Gastrocnemius medialis (tissue), 4 donors: ENCODE measurements at places on chromosomes 6 and 20. TPM values are rescaled to one million over a fixed set of nuclear protein-coding genes. Genes with fewer than 3 reads are reported as not detected.

The ABRACL gene
- 1.8 TPM for total RNA-seq

GRCh38 chr6:39623750-39624149 is 101.5 kb downstream of the KIF6 start:
- H3K27me3 ChIP-seq, result no peaks in the 10 kb centered on the region
- no peaks in the 10 kb centered on the region for H3K36me3 ChIP-seq
- no peaks in the 10 kb centered on the region for H3K4me1 ChIP-seq

The HLA-C gene
- total RNA-seq, result 73.4 TPM

GRCh38 chr6:118377711-118378414 is 170.2 kb upstream of the PLN start:
- peak; percentile 16 for DNase-seq
- H3K4me3 ChIP-seq, result peak overlapping the region; percentile 7
- peak overlapping the region; percentile 69 for H3K27ac ChIP-seq
- H3K27me3 ChIP-seq, result no peaks in the 10 kb centered on the region

GRCh38 chr6:141783585-141783984 is 349.1 kb upstream of the GJE1 start:
- H3K27me3 ChIP-seq, result no peaks in the 10 kb centered on the region
- H3K4me1 ChIP-seq, result no peaks in the 10 kb centered on the region
- no peak for DNase-seq

The MACROD2 gene
- total RNA-seq, result 4.7 TPM

- H3K27ac ChIP-seq, result no peak overlapping the region
- no peaks in the 10 kb centered on the region for H3K27me3 ChIP-seq
- H3K36me3 ChIP-seq, result no peaks in the 10 kb centered on the region
- DNase-seq, result no peak
Observed at GRCh38 chr6:40474937-40475336, 112.2 kb downstream of the LRFN2 start.

DNA sequence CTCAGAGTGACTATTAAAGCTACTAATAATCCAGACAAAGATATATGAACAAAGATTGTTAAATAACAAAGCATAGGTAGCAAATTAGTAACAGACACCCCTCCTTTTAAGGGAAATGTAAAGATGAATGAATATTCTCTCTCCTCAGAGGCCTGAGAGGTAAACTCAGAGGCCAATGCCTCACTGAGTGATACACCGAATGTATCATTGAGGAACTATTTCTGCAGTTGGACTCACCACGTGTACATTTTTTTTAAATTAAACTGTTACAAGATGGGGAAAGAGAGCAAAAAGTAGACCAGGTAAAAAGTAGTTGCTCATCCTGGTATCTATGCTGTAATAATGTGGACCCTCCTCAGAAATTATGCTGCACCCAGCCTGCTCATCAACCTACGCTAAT is 72.3 kb upstream of the IPCEF1 start:
- H3K27me3 ChIP-seq, result no peaks in the 10 kb centered on the region
- no peak overlapping the region for H3K4me3 ChIP-seq
- no peak for DNase-seq
- H3K36me3 ChIP-seq, result no peaks in the 10 kb centered on the region
- H3K4me1 ChIP-seq, result peaks cover 5% of the 10 kb centered on the region

GRCh38 chr6:82072121-82072521 is 175.4 kb downstream of the IBTK start:
- no peak overlapping the region for H3K27ac ChIP-seq
- no peaks in the 10 kb centered on the region for H3K27me3 ChIP-seq
- DNase-seq, result no peak
- H3K36me3 ChIP-seq, result no peaks in the 10 kb centered on the region
- no peak overlapping the region for H3K4me3 ChIP-seq
- no peaks in the 10 kb centered on the region for H3K4me1 ChIP-seq

- H3K27me3 ChIP-seq, result no peaks in the 10 kb centered on the region
- no peak overlapping the region for H3K4me3 ChIP-seq
- H3K4me1 ChIP-seq, result no peaks in the 10 kb centered on the region
- no peaks in the 10 kb centered on the region for H3K36me3 ChIP-seq
Observed at GRCh38 chr20:62105592-62105991, 16.7 kb upstream of the LSM14B start.

DNA sequence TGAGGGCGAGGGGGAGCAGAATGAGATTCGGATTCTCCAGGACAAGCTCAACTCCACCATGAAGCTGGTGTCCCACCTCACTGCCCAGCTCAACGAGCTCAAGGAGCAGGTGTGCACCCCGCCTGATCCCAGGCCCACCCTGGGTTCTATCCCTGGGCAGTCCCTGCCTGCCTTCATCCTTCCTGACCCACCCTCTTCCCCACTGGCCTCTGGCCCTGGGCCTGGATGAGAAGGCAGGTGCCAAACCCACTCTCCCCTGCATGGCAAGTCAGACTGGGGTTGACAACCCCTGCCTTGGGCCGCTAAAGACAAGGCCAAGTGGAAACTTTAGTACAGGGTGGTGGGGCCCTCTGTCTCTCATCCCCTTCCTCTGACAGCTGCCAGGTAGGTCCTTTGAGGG is 16.5 kb downstream of the UQCC2 start:
- H3K27ac ChIP-seq, result peak overlapping the region; percentile 77
- DNase-seq, result no peak
- H3K4me1 ChIP-seq, result peaks cover 74% of the 10 kb centered on the region
- no peak overlapping the region for H3K4me3 ChIP-seq
- H3K36me3 ChIP-seq, result no peaks in the 10 kb centered on the region

DNA sequence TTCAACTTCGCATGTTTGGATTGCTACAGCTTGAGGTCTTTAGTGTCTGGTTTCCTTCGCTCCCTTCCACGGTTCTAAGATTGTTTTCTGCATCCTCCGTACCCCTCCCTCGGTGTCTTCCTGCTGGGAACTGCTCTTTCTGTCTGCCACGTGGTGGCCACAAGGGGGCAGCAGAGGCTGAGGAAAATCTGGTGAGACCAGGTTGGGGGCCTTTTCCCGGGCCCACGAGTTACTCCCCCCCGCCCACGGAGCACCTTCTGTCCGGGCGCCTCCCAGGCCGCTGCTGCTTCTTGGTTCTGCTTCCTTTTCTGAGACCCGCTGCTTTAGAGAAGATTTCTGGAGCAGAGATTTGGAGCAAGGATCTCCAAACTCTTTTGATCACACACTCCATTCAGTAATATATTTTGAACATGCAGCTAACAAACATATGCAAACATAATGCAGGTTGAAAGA is 21.1 kb upstream of the NOTCH4 start:
- H3K4me3 ChIP-seq, result peak overlapping the region; percentile 33
- DNase-seq, result peak; percentile 39
- peak overlapping the region; percentile 17 for H3K27ac ChIP-seq
- peaks cover 5% of the 10 kb centered on the region for H3K4me1 ChIP-seq
- H3K27me3 ChIP-seq, result no peaks in the 10 kb centered on the region

The OPRM1 gene
- total RNA-seq, result not detected

DNA sequence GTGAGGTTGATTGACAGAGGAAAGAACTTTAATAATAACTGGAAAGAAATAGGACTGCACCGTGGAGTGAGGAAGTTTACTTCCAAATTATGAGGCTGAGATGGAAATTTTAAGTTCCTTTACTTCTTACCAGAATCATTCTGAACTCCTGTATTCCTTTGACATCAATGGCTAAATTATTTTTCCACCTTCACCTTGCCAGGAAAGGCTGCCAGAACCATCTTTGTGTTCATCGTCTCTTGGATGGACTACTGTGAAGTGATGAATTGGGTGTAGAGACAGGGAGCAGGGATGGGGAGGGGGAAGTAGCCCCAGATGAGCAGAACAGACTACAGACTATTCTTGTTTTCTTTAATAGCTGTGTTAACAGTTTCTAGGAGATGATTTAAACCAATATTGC is 102.1 kb upstream of the CEP162 start:
- H3K27ac ChIP-seq, result no peak overlapping the region
- DNase-seq, result no peak
- no peaks in the 10 kb centered on the region for H3K4me1 ChIP-seq
- no peak overlapping the region for H3K4me3 ChIP-seq
- H3K27me3 ChIP-seq, result no peaks in the 10 kb centered on the region

GRCh38 chr20:8244637-8245036 is 112.6 kb downstream of the PLCB1 start:
- no peaks in the 10 kb centered on the region for H3K36me3 ChIP-seq
- peak; percentile 41 for DNase-seq

DNA sequence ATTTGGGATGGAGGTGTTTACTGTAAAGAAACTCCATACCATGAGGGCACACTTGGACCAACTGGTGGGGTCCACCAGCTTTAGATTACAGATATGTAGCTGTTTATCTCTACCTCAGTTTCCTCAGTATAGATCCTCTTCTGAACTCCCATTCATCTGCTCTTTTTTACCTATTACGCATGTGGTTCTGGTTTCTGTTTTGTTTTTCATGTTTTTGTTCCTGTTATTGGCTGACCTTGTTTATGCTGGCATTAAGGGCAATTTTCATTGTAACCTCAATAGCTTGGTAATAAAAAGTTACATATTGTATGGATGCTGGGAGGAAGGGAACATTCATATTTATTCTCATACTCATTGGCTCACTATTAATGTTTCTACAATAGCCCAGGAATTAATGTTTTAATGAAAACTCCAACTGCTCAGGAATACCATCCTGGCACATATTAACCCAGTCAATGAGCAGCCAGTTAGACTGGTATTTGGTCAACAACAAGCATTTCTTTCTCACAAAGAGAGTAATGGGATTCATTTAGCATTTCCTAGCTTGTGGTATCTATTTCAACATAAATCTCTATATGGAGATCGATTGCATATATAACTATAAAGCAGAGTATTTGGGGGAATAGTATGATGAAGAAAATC is 83.8 kb upstream of the FAM184A start:
- no peaks in the 10 kb centered on the region for H3K4me1 ChIP-seq
- no peaks in the 10 kb centered on the region for H3K27me3 ChIP-seq
- no peak overlapping the region for H3K4me3 ChIP-seq
- no peak overlapping the region for H3K27ac ChIP-seq
- DNase-seq, result no peak

The PACSIN1 gene
- total RNA-seq, result not detected

GRCh38 chr20:64280460-64280843 is 24.9 kb downstream of the PCMTD2 start:
- no peaks in the 10 kb centered on the region for H3K27me3 ChIP-seq
- DNase-seq, result no peak
- no peaks in the 10 kb centered on the region for H3K36me3 ChIP-seq

DNA sequence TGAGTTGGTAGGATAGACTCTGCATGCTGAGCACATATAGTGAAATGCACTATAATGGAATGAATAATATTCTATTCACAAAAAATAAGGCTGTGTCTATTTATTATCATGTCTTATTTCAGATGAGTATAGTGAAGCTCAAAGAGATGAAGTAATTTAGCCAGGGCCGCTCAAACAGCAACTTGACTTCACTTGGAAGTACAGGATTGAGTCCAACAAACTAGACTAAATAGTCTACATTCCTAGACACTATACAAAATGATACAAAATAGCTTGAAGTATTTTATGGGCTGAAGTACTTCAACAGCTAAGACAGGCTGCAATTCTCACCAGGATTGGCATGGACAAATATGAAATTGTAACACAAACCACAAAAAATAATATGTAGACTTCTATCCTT is 144.5 kb upstream of the DST start:
- peaks cover 41% of the 10 kb centered on the region for H3K4me1 ChIP-seq
- H3K4me3 ChIP-seq, result no peak overlapping the region
- H3K27me3 ChIP-seq, result no peaks in the 10 kb centered on the region
- H3K27ac ChIP-seq, result no peak overlapping the region
- no peaks in the 10 kb centered on the region for H3K36me3 ChIP-seq
- no peak for DNase-seq

DNA sequence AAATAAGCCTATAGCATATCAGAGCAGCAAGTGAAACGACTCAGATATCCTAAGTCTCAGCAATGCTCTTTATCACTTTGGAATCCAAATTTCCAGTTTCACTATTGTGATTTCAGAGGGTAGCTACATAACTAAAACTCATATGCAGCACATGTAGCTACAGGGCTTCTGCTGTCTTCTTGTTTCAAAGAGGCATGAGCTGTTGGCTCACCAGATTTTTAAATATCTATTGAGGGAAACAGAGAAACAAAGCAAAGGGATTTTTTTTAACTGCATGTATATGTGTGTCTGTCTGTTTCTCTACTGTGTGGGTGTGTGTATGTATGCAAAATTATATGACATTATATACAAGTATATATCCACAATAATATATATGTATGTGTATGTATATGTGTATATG is 258.4 kb downstream of the HDGFL1 start:
- peak overlapping the region; percentile 37 for H3K27ac ChIP-seq
- no peaks in the 10 kb centered on the region for H3K27me3 ChIP-seq
- H3K36me3 ChIP-seq, result no peaks in the 10 kb centered on the region
- peaks cover 14% of the 10 kb centered on the region for H3K4me1 ChIP-seq

DNA sequence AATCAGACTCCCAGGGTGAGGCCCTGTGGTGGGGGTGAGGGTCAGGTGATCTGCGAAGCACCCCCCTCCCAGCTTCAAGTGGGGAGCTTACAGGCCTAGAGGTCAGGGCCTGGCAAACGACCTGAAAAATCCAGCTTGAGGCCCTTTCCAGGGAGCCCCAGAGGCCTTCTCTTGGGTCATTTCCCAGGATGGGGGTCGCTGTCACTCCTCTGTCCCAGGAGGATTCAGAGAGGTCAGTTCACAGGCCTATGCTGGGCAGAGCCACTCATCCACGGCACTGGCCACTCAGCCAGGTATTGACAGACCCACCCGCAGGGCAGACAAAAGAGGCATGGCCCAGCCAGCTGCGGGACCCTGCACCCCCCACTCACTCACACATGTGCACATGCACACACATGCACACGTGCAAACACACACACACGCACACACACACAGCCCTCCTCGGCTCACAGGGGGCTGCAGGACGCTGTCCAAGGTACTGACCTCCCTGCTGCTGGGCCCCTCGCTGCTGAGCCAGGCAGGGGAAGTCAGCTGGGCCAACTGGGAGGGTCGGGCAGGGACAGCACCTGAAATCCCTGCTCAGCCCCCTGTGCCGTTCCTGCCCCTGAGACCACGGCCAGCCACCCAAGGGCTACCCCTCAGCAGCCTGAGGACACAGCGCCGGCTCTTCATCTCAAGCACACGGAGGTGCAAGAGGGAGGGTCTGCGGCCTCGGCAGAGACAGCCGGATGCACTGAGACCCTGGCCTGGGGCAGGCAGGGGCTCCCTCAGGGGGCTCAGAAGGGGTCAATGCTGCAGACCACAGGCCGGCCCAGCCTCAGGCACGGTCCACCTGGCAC is 113.8 kb downstream of the TAF4 start:
- peak; percentile 3 for DNase-seq
- no peaks in the 10 kb centered on the region for H3K4me1 ChIP-seq
- no peak overlapping the region for H3K4me3 ChIP-seq
- H3K27ac ChIP-seq, result no peak overlapping the region
- H3K36me3 ChIP-seq, result no peaks in the 10 kb centered on the region
- no peaks in the 10 kb centered on the region for H3K27me3 ChIP-seq

- no peak for DNase-seq
- H3K27me3 ChIP-seq, result no peaks in the 10 kb centered on the region
- H3K36me3 ChIP-seq, result no peaks in the 10 kb centered on the region
Observed at GRCh38 chr6:97123112-97123511, 159.9 kb downstream of the MMS22L start.

GRCh38 chr20:10573273-10573950 is 100.4 kb downstream of the JAG1 start:
- no peak overlapping the region for H3K4me3 ChIP-seq
- no peaks in the 10 kb centered on the region for H3K27me3 ChIP-seq
- no peak overlapping the region for H3K27ac ChIP-seq
- no peak for DNase-seq
- no peaks in the 10 kb centered on the region for H3K36me3 ChIP-seq

GRCh38 chr6:109610590-109610989 is 80.4 kb downstream of the AK9 start:
- no peak for DNase-seq
- no peaks in the 10 kb centered on the region for H3K27me3 ChIP-seq
- no peak overlapping the region for H3K4me3 ChIP-seq

GRCh38 chr6:150999107-150999506 is 133.6 kb downstream of the MTHFD1L start:
- no peaks in the 10 kb centered on the region for H3K4me1 ChIP-seq
- H3K27ac ChIP-seq, result no peak overlapping the region
- H3K36me3 ChIP-seq, result no peaks in the 10 kb centered on the region
- H3K27me3 ChIP-seq, result no peaks in the 10 kb centered on the region
- H3K4me3 ChIP-seq, result no peak overlapping the region
